ENCODE measurements at places on chromosomes 11 and 22.

DNA sequence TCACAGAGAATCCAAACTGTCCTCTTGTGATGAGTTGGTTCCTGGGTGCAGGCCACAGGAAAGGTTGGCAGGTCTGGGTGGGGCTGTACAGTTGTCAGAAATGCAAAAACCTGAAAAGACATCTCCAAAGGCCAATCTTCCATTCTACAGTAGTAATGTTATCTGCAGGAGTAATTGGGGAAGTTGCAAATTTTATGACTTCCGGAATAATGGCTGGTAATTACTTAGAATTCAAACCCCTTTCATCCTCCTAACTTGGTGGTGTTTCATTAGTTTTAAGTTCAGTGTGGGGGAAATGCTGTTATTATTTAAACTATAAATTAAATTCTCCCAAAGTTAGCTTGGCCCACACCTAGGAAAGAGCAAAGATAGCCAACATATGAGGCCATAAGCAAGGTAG is 64.7 kb upstream of the FAT3 start:
- no peak for DNase-seq

DNA sequence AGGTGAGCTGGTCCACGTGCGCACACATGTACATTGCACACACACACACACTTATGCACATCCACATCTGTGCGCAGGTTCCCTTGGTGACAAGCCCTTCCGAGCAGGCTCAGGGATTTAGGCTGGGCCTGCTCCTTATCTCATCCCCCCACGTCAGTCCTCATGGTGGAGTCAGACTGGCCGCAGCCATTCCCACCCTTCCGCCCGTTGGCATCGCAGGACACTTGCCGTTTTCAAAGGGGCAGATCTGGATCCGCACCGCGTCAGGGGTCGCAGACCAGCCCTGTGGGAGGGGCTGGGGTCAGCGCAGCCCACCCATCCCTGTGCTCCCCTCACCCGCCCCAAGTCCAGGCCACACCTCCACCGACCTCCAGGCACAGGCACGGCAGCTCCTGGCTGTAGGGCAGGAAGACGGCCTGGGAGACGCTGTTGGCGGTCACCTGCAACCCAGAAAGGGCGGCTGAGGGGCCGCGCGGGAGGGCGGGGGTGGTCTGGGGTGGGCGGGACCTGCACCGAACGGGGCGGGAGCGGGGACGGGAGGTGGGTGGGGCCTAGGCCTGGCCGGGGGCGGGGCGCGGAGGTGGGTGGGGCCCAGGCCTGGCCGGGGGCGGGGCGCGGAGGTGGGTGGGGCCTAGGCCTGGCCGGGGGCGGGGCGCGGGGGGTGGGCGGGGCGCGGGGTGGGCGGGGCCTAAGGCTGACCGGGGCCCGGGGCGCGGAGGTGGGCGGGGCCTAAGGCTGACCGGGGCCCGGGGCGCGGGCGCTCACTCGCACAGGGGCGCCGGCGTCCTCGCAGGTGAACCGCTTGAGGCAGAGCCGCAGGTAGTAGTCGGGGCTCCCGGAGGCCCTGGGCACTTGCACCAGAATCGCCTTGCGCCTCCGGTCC is 13.3 kb downstream of the IL17REL start:
- no peak for DNase-seq

DNA sequence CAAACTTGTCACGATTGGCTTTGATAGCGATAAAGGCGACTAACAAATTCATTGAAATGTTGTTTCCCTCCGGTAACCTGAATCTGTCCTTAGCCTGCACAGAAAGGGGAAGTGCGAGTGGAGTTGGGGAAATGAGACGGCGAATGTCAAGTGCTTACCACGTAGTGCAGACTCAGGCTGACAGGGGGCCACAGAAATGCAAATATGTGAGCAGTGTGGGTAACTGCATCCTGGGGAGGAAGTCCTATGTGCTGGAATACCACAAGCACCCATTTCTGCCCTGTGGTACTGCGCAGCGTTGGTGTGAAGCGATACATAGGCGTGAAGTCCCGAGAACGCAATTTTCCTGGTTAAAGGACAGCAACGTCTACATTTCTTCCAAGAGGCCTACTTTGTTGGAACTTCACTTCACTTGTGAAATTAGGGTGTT is 869 bp upstream of the EIF4ENIF1 start:
- DNase-seq, result no peak

DNA sequence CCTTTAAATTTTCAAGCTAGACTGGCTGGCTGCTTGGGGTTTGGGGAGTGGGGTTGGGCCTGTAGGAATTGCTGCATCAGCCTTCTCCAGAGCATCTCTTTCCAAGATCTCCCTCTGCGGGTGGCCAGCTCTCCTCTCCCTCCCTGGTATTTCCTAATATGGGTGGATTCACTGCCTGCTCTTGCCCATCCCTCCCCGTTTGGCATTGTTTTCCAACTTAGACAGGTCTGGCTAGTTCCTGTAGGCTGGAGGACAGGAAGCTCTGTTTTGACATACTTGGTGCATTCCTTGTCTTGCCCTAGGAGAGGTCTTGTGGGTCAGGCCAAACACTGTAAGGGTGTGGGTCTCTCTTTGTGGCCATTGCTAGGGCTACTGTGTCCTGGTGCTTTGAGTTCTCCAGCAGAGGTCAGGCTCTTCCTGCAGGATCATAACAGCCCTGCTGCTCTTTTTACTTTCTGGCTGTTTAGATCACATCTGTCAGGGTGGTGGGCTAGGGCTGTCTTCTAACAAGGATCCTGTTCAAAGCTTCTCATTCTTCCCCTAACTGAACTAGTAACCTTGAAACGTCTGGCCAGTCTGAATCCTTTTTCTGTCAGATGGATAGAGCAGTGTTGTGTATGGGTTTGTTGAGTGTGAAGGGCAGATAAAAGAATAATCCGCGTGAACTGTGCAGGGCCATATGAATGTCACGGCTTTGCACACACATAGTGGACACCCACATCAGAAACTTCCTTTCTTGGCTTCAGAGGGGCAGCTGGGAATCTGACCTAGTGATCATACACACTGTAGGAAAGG is 18.3 kb upstream of the MICALL1 start:
- no peak for DNase-seq

- no peak for DNase-seq
Measured at GRCh38 chr11:35007277-35007676, 90.9 kb downstream of the PDHX start.

DNA sequence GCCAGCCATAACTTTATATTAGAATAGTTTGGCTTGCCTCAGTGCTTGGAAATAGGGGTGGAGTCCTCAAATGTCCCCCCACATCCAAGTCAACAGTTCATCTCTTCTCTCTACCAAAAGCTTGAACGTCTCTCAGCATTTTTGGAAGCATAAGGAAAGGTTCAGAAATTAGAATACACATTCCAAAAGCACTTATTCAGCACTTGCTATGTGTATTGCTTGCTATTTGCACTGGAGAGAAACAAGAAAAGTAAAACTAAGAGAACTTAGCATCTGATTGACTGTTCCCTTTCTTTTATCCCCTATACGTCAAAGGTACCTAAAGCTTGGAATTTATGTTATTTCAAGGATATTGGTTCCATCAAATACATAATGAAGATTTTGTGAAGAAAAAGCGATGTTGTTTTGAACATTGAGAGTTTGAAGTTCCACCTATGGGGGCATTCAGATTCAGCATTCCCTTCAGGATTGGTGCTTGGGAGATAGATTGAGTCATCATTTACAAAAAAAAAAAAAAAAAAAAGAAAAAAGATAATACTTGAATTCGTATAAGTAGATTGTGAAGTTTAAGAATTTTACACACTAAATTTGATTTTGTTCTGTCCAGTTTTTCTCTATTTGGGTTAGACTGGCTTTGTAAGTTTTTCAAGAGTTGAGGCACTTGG is 1.3 kb downstream of the TBRG1 start:
- DNase-seq, result no peak

DNA sequence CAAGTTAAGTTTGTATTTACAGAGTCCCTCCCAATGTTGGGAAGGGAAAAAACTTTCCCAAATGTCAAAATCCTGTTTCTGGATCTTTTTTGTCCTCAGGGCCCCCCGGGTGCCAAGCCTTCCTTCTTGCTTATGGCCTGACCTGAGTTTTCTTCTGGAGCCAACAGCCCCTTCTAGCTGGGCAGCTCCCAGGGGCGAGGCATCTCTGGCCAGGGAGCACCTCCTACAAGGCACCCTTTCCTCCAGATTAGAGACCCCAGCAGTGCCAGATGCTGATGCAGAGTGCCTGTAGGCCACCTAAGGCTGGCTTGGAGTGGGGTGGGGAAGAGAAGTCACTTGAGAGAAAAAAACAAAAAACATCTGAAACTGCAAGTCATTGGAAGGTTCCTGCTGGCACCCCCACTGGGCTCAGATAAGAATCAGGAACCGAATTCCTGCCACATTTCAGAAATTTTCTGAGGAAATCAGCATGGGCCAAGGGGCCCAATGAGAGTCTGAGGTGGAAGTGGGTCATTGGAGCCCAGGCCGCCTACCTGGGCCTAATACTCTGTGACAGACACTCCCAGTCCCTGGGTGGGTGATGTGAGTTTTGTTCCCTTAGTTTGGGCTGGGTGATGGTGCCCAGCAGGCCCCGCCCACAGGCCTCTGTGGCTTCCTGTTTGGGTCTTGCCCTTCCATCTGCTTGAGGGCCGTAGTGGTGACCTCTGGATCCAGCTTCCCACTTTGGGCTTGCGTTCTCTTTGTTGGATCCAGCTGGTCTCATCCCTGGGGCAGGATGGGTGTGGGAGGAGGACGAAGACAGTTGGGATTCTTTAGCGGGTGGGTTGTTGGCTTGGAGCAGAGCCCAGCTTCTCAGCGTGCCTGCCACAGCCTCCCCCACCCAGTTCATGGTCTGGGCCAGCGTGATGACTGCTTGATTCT is 40.6 kb downstream of the PARVA start:
- DNase-seq, result no peak

DNA sequence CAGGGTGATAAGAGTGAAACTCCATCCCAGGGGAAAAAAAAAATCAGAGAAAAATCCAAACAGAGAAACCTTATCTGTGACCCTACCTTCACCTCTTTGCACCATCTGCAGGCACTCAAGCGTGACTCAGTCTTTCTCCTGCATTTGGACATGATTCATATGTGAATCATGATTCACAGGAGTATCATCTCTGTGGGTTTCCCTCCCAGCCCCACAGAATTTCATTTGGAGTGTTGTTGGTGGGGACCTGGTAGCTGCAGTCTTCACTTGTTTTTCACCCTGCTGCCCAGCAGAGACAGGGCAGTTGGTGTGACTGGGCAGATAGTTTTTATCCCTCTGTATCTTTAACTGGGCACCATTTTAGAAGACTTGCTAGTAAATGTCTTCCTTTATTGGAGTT is 75.7 kb downstream of the DEPDC5 start:
- DNase-seq, result no peak

- no peak for DNase-seq
Measured at GRCh38 chr11:78336877-78337553, 80.6 kb downstream of the GAB2 start.

- peak; percentile 41 for DNase-seq
Measured at GRCh38 chr22:37486224-37486845, at the start of gene MFNG. TSS of gene MFNG (minus strand) at chr22:37486384. CDS start at chr22:37486177, 207 bp downstream.

DNA sequence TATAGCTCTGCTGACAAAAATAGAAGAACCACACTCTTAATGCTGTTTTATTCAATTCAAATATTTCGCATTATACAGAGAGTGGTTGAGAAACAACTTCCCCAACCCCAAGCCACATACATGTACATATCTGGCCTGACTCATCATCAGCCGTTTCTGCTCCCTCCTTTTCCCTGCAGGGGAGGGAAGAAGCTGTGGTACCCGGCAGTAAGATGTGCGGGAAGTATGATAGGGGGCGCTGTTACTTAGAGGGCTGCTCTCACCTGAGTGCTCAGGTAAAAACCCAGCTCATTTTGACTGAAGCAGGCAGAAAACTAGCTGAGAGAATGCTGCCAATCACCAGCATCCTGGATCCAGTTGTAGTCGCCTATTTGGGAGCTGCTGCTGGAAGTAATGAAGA is 85.5 kb downstream of the NELL1 start:
- DNase-seq, result no peak

GRCh38 chr11:134152696-134153095 is 71.1 kb downstream of the NCAPD3 start:
- DNase-seq, result no peak

All from hypothalamus (tissue), 51 donors.